ENCODE measurements at places on chromosomes 5 and 9. TPM values are rescaled to one million over a fixed set of nuclear protein-coding genes. Genes with fewer than 3 reads are reported as not detected.
A peak's percentile ranks its signal among the peaks of the same experiment; 100 is the strongest.

Gene IRX1
- 5.2 TPM for total RNA-seq

- peak; percentile 40 for DNase-seq
Measured at GRCh38 chr9:93159601-93160471, 24.1 kb upstream of the WNK2 start.

Gene TBC1D2
- total RNA-seq, result 54.0 TPM

DNA sequence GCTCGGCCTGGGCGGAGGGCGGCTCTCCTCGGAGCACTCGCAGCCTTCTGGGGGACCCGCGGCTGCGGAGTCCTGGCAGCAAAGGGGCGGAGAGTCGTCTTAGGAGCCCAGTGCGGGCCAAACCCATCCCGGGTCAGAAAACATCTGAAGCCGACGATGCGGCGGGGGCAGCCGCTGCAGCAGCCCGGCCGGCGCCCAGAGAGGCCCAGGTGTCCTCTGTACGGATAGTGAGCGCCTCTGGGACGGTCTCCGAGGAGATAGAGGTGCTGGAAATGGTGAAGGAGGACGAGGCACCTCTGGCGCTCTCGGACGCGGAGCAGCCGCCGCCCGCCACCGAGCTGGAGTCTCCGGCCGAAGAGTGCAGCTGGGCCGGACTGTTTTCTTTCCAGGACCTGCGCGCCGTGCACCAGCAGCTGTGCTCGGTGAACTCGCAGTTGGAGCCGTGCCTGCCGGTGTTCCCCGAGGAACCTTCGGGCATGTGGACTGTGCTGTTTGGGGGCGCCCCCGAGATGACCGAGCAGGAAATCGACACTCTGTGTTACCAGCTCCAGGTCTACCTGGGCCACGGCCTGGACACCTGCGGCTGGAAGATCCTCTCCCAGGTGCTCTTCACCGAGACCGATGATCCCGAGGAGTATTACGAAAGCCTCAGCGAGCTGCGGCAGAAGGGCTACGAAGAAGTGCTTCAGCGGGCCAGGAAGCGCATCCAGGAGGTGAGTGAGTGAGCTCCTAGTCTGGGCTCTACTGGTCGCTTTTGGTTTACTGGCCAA, 1.2 kb downstream of the JMY start:
- peak; percentile 66 for DNase-seq

- DNase-seq, result no peak
Measured at GRCh38 chr5:84438456-84438855, 53.8 kb upstream of the EDIL3 start.

Gene TGFBI
- total RNA-seq, result 218 TPM

DNA sequence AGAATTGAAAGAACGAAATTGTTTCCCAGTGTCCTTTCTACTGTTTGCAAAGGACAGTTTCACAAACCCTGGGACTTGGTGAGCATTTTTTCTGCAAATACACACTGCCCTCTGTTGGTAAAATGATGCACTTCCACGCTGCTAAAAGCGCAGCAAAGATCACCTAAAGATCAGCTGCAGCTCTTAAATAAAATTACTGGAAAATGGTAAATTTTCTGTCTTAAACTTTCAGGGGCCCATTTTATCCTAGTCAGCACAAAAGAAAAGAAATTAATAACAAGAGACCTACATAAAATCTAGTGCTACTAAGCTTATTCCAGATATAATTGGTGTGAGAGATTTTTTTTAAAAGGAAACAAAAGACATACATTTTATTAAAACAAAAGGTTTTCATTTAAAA, 566.0 kb downstream of the CAAP1 start:
- DNase-seq, result peak; percentile 66

- no peak for DNase-seq
Measured at GRCh38 chr9:135572233-135572632, 10.7 kb downstream of the PAEP start.

DNA sequence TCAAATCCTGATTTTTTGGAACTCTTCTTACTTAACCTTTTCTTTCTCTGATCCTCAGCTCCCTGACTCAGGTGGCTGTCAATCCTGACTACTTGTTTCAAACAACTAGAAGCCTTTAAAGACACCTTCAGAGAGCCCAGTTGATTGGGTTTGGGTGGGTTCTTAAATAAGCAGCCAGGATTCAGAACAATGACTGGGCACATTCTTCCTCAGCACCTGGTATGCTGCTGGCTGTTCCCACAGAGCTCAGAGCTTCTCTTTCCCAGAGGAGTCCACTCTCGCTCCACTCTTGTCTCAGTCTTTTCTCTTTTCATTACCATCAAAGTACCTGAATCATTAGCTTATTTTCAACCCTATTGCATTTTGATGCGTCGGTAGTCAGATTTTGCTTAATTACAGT, 22.5 kb downstream of the PCSK5 start:
- DNase-seq, result no peak

Gene OR13F1
- total RNA-seq, result not detected

DNA sequence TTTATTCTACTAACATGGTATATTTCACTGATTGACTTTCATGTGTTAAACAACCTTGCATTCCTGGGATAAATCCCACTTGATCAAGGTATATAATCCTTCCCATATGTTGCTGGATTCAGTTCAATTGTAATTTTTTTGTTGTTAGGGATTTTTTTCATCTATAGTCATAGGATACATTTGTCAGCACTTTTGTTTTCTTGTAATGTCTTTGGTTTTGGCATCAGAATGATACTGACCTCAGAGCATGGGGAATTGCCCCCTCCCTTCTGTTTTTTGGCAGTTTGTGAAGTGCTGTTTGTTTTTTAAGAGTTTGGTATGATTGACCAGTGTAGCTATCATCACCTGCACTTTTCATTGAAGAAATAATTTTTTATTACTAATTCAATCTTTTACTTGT, 176.8 kb upstream of the RASEF start:
- DNase-seq, result no peak

DNA sequence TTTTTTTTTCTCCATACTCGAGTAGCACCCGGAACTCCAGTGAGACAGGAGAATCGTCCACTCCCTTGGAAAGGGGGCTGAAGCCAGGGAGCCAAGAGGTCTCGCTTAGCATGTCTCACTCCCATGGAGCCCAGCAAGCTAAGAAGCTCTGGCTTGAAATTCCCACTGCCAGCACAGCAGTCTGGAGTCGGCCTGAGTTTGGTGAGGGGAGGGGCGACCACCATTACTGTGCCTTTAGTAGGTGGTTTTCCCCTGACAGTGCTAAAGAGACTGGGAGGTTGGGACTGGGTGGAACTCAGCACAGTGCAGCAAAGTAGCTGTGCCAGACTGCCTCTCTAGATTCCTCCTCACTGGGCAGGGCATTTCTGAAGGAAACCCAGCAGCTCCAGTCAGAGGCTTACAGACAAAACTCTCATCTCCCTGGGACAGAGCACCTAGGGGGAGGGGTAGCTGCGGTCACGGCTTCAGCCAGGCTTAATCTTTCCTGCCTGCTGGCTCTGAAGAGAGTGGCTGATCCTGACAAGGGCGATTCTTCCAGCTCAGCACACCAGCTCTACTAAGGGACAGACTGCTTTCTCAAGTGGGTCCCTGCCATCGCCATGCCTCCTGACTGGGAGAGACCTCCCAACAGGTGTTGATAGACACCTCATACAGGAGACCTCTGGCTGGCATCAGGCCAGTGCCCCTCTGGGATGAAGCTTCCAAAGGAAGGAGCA, 414.5 kb upstream of the ZNF608 start:
- DNase-seq, result no peak

- no peak for DNase-seq
Measured at GRCh38 chr9:77756449-77756848, 108.3 kb upstream of the GNA14 start.

GRCh38 chr9:109880276-109881169, 100.5 kb downstream of the PALM2AKAP2 start:
- DNase-seq, result peak; percentile 45

Gene SPINK9
- total RNA-seq, result not detected

DNA sequence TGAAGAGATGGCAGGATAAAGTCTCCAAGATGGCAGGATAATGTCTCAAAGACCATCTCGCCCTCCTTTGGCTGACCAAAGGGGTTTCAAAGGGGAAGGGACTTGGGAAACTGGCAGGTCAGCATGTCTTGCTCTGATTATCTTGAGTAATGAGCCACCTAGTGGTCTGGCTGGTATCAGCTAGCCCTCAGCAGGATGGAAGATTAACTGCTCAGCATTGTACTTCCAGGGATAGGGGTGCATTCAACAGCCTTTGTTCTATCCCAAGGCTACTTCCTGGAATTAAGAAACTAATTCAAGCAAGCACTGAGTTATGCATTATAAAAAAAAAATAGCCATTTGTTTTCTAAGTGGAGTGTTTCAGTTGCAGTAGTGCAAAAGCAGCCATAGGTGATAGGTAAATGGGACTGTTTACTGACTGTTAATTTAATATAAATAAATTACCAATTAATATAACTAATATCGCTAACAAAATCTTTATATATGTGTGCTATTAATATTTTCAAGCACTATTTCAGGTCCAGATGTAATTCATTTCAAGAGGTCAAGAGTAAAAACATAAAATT, 555.5 kb downstream of the CDH9 start:
- peak; percentile 20 for DNase-seq

Gene SH3PXD2B
- 10.0 TPM for total RNA-seq

DNA sequence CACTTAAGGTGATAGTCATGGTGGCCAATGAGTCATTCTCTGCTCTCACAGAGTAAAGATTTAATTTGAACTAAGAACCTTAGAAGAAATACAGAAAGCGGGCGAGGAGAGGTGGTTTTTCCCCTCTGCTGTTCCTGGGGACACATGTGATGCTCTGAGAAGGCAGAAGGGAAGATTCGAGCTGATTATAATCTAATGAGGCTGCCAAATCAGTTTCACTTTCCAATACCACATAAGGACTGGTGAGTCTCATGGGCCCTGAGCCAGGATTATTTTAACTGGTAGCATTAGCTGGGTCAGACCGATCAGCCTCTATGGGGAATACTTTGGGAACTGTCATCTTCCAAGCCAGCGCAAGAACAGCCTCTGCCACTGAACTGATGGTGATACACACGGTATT, 116.5 kb downstream of the SLC1A3 start:
- DNase-seq, result no peak

DNA sequence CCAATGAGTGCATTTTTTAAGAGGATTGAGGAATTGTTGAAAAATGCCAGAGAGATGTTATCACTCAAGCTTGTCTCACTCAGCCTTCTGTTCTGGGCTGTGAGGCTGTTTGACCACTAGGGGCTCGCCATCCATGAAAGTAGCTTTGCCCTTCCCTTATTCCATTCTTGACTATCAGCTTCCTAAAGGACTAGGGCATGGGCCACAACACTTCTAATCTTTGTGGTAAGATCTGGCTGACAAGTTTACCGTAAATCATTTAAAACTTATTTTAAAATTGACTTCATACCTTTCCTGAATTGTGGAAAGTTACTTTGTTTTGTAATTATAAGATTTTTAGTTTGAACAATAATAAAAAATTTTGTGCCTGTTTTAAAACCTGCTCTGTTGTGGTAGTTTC, 49.5 kb downstream of the TJP2 start:
- DNase-seq, result peak; percentile 46

Gene INSL6
- not detected for total RNA-seq

DNA sequence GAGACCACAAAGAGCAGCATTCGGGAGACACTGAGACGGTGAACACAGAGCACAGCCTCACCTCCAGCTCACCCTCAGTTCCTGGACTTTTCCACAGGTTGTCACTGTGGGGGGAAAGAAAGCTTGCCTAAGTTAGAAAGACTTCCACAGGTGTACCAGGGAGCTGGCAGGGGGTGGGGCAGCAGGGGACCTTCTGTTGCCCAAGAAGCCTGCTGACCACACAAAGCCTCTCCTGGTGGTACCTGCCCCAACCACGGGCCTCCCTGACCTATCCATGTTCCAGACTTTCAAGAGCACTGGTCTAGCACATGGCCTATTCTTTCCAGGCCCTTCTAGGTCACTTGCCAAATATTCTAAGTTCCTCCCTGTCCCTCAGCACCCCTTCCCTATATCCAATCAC, 550.8 kb downstream of the BNC2 start:
- no peak for DNase-seq

Gene HMMR
- total RNA-seq, result 1.4 TPM

Gene PRDM9
- total RNA-seq, result not detected

- DNase-seq, result no peak
Measured at GRCh38 chr9:126448865-126449577, 122.4 kb downstream of the MVB12B start.

Gene TXN
- total RNA-seq, result 378 TPM

DNA sequence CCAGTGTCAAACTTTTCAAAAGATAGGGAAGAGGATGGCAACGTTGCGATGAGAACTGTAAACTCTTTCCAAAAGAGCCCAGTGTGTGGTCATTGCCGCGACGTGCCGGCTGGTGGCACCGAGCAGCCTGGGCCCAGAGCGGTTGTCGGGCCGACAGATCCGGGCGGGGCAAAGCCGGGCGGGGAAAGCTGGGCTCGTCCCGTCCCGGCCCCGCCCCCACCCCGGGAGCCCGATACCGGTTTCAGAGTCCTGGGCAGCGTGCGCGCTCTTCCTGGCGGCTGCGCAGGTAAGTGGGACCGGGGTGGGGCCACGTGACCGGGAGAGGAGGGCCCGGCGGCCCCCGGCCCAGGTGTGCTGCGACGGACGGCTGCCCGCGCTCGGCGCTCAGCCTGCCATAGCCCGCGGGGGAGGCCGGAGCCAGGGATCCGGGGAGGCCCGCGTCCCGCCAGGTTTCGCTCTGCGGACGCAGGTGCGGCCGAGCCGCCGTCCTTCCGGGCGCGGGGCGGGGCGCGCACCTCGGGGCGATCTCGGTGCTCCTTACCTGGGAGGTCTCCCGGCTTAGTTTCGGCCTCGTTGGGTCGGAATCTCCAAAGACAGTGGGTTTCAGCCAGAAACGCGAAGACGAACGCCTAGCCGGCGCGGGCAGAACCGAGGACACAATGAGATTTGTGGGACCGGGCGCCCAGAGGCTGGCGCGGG, at the start of gene MARVELD2:
Gene MARVELD2 (plus strand): TSS at position 232 of the 699 bp plus-strand sequence. CDS start 4,270 bp downstream, outside the sequence.
- peak; percentile 74 for DNase-seq

GRCh38 chr5:162837155-162837554, 600.2 kb upstream of the CCNG1 start:
- no peak for DNase-seq

GRCh38 chr5:81167078-81167477, 66.0 kb upstream of the CKMT2 start:
- no peak for DNase-seq

Gene NPM1
- 1,055 TPM for total RNA-seq

DNA sequence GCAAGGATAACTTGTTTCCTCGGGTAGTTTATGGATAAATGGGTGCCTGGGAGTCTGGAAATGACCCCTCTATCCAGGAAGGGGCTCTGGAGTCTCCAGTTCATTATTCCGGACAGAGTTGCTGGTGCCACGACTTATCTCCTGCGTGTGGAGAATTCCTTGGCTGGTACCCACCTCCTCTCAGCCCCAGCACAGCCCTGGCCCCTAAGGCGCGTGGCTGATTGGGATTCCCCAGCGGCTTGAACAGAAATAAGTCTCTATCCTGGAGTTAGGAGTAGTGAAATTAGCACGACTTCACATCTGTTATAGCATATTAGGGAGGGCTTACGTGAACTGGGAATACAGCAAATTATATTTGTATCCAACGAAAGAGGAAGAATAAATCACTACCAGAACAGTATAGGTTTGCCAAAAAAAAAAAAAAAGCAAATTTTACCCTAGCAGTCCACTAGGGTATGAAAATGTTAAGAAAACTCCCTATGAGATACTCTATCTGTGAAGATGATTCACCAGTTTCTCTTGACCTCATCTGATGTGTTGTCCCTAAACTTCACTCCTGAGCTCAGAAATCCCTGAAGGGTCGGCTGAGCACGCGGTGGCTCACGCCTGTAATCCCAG, 172.5 kb upstream of the OTULINL start:
- DNase-seq, result no peak

Data from bronchial epithelial cell (primary cell).